HFF-Myc (cell line): ENCODE measurements at places on chromosomes 5 and 9.

GRCh38 chr5:60842871-60843385 lies 1.1 kb downstream of the ELOVL7 start:
- DNase-seq, result no peak

- DNase-seq, result no peak
Observed at GRCh38 chr5:172508471-172509404, 54.4 kb upstream of the SH3PXD2B start.

GRCh38 chr5:132283423-132284043 lies 10.7 kb upstream of the SLC22A4 start:
- DNase-seq, result no peak

DNA sequence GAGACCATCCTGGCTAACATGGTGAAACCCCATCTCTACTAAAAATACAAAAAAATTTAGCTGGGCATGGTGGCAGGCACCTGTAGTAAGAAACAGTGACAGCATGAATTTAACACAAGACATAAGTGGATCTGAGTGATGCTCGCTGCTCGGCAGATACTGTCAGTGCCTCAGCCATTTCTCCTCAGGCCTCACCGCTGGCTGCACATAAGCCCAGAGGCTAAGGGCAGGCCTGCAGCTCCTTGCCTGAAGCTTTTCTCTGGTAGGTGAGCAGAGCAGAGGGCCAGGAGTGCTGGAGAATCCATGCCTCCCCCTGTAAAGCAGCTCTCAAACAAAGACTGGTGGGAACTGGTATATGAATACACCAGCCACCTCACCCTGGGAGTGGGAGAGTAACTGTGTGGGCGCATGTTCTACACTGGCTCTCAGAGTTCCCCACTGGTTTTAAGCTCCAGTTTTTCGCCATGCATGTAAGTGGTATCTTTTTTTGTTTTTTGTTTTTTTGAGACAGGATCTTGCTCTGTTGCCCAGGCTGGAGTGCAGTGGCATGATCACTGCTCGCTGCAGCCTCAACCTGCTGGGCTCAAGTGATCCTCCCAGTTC lies 10.3 kb upstream of the CD72 start:
- no peak for DNase-seq

- peak; percentile 66 for DNase-seq
Observed at GRCh38 chr9:115170358-115171073, 52.6 kb upstream of the TNC start.

GRCh38 chr5:15366676-15367391 lies 133.1 kb upstream of the FBXL7 start:
- no peak for DNase-seq

- DNase-seq, result no peak
Observed at GRCh38 chr5:1139331-1140170, 27.7 kb upstream of the SLC12A7 start.

DNA sequence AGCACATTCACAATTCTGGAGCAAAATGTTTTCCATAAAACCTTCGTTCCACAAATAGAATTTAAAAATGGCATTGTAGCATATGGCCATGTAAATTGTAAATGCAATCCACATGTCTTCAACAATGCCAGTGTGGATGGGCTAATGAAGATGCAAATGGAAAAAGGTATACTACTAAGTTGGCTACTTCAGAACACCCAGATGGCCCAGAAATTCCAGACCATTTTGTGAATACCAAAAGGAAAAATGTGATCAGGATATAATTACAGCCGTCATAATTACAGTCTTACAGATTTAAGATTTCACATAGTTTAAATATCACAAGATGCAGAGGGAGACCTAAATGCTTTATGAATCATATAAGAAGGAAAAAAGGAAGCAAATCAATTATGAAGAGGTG lies 117.2 kb downstream of the TSSK1B start:
- no peak for DNase-seq

DNA sequence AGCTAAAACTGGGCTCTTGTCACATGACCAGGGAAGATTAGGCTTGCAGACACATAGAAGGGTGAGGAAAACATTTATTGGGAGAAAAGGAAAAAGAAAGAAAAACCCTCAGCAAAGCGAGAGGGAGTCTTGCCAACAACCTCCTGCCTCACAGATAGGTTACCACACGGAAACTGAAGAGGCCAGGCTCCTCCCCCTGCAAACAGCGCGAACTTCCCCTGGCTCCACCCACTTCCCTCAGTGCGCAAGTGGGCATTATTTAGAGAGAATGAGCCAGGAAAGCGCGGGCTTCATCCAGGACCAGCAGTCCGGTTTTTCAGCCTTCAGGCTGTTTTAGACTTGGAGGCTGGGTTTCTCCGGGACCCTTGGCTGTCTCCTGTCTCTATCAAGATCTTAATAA lies 70.3 kb downstream of the STK32A start:
- no peak for DNase-seq

GRCh38 chr9:125343518-125344275 lies 82.1 kb downstream of the GAPVD1 start:
- peak; percentile 20 for DNase-seq

DNA sequence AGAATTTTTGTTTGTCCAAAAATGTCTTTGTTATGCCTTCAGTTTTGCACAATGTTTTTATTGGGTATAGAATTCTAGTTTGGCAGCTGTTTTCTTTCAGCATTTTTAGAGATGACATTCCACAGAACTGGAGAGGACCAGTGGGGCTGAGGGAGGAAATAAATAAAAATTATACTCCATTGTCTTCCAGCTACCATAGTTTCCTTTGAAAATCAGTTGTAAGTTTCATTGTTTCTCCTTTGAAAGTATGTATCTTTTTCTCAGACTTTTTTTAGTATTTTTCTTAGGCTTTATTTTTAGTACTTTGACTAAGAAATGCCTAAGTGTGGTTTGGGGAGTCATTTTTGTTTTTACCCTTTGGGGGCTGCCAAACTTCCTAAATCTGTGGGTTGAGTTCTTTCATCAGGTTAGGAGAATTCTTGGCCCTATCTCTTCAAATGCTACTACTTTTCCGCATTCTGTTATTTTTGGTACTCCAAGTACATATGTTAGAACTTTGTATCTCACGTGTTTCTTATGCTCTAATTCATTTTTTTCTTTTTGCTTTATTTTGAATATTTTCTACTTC lies 15.2 kb upstream of the FBLL1 start:
- no peak for DNase-seq

DNA sequence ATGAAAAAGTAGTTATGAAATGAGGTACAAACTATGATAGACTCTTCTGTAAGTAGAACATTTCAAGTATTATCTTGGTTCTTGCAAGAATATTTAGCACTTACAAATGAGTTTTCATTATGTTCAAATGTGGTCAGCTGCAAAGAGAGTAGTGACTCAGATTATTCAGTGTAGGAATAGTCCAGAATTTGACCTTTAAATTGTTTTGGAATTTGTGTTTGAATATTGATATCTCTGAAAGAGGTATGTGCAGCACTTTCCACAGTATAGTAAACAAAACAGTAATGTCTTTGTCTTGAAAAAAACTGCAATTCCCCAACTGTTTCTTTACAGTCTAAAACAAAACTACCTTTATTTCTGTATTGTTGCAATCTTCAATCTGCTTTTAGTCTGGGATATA lies 56.1 kb downstream of the WDR70 start:
- DNase-seq, result no peak

DNA sequence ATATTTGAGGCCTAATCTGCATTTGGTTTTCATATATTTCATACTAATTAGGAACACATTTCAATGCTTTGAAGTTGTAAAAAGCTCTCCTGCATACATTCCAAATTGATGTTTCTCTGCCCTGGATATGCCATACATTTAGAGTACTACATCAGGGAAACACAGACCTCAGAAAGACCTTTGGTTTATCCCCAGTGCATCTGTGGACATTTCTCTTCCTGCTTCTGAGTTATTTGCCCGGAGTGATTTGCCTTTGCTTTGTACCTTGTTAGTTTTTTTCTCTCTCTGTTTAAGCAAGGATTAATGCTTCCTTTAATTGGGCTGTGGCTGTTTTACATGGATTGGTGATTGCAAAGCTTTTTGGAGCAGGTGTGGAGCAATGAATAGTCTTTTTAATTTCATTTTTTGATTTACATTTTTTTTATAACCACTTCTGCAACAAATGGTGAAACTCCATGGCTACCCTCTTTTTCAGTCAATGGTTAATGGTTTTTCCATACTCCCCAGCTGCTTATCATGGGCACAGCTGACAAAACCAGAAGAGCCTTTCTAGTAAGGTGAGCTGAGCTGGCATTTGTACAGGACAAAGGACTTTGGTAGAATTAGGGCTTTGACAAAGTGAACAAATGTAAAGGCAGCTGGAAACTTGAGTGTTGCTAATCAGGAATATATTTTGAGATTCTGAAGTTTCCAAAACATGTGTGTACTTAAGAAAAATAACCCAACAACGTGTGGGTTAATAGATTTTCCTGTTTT lies 54.2 kb downstream of the ZSWIM6 start:
- DNase-seq, result no peak

DNA sequence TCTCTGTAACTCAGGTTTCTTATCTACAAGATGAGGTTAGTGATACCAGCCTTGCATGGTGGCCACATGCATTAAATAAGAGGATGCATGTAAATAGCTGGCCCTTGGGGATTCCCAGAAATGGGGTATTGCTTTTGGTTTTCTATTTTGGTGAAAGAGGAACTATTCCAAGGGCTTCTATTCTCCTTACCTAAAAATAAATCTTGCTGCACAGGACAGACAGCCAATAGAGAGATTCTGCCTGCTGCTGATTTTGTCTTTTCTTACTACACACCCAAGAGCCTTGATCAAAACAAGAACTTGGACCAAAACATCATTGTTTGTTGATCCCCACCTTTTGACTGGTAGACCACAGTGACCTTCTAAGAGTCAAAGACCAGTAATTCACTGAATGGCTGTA lies 161.8 kb downstream of the PJA2 start:
- no peak for DNase-seq

GRCh38 chr5:14582797-14583137 lies 1.2 kb downstream of the OTULINL start:
- DNase-seq, result no peak

DNA sequence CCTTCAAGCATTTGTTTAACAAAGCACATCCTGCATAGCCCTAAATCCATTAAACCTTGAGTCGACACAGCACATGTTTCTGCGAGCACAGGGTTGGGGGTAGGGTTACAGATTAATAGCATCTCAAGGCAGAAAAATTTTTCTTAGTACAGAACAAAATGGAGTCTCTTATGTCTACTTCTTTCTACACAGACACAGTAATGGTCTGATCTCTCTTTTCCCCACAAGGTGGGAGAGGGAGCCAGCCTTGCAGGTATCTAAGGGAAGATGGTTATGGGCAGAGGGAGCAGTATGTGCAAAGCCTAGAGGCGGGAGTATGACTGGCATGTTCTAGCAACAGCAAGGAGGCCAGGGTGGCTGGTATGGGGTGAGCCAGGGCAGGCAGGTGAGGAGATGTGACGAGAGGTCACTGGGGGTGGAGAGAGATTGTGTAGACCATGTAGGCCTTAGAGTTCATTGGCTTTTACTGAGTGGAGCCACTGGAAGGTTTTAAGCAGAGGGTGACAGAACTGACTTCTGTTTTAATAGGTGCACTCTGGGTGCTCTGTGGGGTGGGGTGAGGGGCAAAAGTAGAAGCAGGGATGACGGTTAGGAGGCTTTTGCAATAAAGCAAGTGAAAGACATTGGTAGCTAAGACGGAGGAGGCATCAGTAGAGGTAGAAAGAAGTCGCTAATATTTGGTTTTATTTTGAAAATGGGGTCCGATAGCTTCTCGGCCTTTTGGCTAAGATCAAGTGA lies 5.1 kb upstream of the RPS14 start:
- no peak for DNase-seq

DNA sequence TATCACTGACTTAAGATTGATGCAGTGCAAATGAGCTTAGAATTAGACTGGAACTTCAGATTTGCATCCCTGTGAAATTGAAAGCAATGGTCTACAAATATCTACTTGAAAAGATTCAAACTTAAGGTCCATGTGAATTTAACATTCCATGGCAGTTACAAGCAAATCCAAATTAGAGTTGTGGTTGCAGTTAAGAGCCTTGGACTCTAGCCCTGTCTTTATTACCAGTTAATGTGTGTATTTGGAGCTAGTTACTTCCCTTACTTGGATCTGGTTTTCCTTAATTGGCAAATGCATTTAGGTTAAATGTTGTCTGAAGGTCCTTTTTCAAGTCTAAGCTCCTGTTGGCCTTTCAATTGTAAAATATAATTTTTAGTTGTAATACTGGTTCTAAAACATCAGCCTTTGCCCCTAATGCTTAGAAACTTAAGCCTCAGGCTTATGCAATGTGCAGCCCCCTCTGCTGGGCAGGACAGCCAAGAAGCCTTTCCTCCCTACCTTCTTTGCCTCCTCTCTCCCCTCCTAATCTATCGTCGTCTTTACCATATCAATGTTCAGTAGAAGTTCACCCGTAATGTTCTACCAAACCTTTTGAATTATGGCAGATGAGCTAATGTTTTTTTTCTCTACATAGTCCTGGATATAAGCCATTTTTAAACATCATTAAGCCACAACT lies 59.5 kb downstream of the ERMP1 start:
- no peak for DNase-seq

GRCh38 chr5:142104491-142104890 lies 4.1 kb upstream of the NDFIP1 start:
- DNase-seq, result no peak

GRCh38 chr5:61840361-61840760 lies 465.6 kb upstream of the KIF2A start:
- no peak for DNase-seq

GRCh38 chr5:74640954-74641734 lies 616 bp upstream of the ENC1 start:
- DNase-seq, result peak; percentile 49

- no peak for DNase-seq
Observed at GRCh38 chr5:77983482-77984199, 207.5 kb upstream of the TBCA start.

GRCh38 chr9:108864446-108864845 lies 2.4 kb downstream of the ACTL7A start:
- DNase-seq, result no peak

DNA sequence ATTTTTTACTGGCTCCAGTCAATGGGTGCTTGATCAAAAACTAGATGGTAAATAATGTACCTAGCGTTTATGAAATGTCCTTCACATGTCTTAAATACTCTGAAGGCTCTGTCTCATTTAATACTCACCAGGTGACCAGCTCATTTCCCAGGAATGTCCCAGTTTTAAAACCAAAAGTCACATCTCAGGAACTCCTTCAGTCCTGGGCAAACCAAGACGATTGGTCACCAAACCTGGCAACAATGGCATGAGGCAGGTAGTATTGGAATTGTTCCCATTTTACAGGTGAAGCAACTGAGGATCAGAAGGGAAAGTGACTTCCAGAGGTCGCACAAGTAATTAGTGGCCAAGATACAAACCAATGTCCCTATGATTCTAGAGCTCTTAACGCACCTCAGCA lies 27.7 kb downstream of the SMIM23 start:
- no peak for DNase-seq

- no peak for DNase-seq
Observed at GRCh38 chr5:149174847-149175234, 33.5 kb downstream of the ABLIM3 start.
